ENCODE measurements at places on chromosomes 3 and 15.

GRCh38 chr3:78804251-78805037 is 963.4 kb downstream of the ROBO1 start:
- no peak for DNase-seq

DNA sequence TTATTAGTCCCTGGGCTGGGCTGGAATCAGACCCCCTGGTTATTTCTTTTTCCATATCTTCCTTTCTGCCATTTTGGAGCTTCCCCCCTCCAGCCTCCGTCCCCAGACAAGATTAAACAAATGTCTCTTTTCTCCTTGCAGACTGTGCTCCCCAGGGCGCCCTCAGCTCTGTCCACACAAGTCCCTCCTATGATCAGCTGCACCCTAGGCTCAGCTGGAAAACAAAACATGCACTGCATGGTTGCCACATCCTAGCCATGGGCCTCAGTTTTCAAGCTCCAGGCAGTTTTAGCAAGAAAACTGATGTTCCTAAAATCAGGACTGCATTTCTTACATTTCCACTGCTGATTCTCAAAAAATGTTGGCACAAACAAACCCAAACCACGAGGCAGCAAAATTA is 23.5 kb upstream of the RFTN1 start:
- no peak for DNase-seq

DNA sequence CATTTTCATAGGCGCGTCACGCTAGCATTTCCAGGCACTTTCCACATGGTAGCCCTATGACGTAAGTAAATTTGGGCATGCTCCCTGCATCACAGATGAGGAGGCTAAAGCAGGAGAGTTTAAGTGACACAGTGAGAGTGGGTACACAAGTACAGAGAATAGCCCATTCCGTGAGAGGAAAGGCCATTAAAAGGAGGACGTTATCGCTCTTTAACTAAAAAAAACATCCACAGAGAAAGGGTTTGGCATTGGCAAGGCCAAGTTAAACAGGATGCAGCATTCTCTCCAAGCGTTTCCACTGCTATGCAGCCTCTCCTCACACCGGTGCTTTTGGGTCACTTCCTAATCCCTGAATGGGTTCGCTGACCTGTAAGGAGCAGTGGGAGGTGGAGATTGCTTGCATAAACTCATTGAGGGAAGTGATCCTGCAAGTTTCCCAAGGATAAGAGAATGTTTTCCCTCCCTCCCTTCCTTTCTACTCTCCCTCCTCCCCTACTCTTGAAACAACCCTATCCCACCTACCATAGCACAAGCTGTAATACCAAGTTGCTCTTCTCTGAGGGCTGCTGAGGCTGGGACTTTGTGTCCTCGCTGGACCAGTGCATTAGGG is 147.7 kb downstream of the VGLL4 start:
- DNase-seq: no peak

- no peak for DNase-seq
Measured at GRCh38 chr15:25790000-25790660, 73.0 kb downstream of the ATP10A start.

DNA sequence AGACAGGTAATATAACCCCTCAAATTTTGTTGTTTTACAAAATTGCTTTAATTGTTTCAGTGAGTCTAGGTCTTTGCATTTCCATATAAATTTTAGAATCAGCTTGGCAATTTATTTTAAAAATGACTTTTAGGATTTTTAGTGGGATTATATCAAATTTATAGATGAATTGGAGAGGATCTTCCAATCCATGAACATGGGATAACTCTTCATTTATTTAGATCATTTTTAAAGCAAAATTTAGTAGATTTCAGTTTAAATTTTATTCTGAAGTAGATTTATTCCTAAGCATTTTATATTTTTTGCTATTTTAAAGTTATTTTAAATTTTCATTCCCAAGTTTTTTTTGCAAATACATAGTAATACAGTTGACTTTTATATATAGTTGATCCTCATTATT is 58.1 kb upstream of the THSD4 start:
- DNase-seq: no peak

DNA sequence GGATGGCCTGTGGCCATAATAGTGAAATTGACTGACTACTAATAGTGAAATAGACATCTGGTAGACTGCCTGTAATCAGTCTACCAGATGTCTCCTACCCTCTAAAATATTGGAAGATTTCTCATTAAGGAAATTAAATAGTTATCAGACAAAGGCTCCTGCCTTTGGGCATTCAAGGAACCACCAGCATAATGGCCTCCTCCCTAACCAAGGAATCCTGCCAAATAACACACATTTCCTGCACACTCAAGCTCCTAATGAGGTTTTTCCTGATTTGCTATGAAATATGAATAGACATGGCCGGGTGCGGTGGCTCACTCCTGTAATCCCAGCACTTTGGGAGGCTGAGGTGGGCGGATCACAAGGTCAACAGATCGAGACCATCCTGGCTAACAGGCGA is 14.6 kb downstream of the NUSAP1 start:
- DNase-seq: no peak

DNA sequence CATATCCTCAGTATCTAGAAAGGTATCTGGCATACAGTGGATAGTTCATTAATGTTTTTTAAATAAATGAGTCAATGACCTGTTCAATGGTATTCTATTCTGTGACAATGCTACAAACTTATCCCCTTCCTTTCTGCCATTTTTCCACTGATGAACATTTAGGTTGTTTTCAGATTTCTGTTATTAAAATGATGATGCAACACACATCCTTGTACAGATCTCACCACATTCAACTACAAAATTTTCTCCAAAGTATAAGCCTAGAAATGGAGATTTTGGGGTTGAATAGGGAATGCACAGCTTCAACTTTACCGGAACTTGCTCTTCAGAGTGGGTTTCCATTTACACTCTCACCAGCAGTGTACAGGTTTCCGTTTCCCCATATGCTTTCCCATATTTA is 210.2 kb downstream of the ISL2 start:
- no peak for DNase-seq

DNA sequence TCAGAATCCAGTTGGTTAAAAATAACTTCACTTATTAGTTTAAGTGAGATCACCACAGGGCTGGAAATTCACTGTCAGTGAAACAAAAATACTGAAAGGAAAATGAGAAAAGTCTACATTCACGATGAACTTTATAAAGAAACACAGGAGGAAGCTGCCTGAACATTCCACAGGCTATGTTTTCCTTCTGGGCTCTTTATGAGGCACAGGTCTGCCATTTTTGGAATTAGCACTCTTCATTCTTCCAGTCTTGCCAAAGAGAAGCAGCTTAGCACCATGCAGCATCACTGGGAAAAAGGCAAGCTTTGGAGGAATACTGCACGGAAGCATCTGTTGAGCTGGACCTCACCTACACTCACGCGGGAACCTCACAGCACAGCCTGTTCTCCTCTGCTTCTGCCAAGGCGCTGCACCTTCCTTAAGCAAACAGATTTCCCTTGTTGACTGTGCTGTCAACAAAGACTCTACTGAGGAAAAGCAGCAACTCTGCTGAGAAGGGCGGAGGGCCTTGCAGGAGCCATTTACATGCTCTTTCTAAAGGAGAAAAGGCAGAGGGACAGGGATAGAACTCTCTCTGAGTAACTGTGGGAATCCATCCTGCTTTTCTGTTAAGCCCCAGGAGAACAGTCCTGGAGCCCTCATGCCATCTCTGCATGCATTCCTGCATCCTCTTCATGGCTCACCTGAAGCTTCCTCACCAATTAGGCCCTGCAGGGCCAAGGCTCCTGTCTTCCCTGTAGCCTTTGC is 15.7 kb downstream of the SUSD5 start:
- DNase-seq: no peak

GRCh38 chr15:70698426-70698825 is 64.9 kb downstream of the UACA start:
- DNase-seq: no peak

- DNase-seq: no peak
Measured at GRCh38 chr3:41986561-41986960, 24.7 kb upstream of the ULK4 start.

- no peak for DNase-seq
Measured at GRCh38 chr3:3699816-3700633, 99.2 kb upstream of the LRRN1 start.

DNA sequence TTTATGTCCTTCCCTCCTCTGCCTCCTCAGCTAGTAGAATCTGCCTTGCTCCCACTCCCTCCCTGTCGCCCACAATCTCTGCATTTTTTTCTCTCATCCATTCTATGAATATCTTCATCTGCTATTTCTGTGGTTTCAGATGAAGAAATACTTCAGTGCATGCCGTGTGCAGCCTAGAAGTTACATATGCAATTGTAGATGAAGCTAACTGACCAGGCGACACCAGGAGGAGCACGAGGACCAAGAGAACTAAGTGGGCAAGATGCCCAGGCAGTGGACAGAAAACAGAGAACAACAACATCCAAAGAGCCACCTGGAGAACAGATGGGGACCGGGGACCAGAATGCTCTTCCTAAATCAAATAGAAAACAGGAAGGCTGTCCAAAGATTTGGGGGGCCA is 121.4 kb upstream of the ATP11B start:
- DNase-seq: no peak

DNA sequence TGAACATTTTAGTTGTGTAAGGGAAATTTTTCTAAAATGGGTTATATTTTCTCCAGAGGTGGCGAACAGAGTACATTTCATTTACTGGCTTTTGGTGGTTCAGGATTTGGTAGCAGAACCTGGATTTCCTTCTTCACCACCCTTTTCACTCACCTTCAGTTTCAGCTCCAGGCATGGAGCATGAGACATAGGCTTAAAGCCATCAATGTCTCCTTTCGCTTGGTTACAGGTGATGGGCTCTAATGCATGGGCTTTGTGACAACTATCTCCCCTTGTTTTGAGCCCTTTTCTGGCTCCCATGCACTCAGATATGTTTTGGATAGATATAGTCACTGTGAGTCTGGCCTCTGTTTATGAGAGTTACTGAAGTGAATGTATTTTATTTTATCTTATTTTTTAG is 96.6 kb upstream of the ANKRD28 start:
- DNase-seq: no peak

DNA sequence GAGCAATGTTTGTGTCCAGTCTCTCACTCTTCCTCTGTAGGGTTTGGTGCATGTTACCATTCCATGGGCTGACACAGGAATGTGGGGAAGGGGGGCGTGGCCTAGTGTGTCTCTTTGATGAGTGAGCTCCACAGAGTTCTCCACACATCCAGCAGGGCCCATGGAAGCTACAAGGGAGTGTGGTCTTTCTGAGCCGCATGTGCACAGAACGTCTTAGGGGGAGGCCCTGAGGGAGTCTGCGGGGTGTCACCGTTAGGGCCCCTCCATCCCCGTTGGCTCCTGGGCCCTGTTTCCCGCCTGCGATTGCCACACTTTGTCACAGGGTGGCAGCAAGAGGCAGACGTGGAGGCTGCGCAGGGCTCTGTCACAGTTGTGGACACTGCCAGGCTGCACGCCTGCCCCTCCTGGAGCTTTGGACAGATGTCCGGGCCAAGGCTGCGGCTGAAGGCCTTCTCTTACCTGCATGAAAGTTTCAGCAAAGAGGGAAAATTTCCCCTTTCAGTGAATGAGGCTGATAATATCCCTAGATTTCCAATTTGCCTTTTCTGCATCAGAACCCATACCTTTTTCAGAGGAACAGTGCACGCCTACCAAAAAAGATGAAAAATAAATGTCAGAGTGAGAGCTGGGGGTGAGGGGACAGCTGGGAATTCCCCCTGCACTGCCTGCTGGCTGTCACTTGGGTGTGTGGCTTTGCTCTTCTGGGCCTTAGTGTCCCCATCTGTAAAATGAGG is 24.3 kb downstream of the CACNA2D3 start:
- no peak for DNase-seq

DNA sequence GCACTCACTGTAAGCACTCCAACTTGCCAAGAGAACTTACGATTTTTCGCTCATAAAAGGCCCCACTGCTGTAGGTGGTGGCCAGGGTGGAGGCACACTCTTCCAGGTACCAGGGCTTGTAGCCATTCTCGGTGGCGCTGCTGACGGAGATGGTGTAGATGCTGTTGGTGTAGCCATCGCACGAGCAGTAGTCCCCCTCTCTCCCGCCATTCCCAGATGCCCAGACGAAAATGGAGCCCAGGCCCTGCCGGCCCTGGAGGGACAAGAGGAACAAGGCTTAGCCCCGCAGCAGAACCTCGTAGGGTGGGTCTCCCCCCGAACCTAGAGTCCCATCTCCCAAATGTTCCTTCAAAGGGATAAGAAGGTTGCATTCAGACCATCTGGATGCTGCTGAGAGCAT is 96.3 kb downstream of the PCSK6 start:
- DNase-seq: no peak

DNA sequence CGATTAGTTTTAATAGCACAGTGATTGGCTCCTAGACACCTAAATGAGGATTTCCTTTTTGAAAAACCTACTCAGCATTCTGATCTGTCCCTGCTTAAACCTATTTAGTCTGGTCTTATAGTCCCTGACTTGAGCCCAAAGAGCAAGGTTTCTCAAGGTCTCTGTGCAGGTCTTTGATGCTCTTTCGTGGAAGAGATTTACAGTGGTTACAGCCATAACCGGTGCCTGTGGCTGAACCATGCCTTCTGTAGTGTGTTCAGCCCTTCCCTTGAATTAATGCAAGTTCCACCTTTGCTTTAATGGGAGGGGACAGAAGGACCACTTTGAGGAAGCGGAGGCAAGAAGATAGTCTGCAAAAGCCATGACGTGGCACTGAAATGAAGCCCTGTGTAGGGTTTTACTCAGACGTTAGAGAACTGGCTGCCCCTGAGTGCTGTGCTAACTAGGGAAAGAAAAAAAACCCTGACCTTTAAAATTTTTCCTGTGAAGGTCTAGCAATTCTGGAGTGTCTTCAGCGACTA is 43.0 kb downstream of the ZBTB38 start:
- no peak for DNase-seq

- no peak for DNase-seq
Measured at GRCh38 chr15:61253186-61253585, 24.1 kb upstream of the RORA start.

DNA sequence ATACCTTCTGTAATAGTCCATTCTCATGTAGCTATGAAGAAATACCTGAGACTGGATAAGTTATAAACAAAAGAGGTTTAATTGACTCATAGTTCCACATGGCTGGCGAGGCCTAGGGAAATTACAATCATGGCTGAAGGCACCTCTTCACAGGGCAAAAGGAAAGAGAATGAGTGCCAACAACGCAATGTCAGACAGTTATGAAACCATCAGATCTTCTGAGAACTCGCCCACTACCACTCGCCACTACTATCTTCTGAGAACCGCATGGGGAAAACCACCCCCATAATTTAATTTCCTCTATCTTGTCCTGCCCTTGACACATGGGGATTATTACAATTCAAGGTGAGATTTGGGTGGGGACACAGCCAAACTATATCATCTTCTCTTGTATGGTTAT is 406.8 kb upstream of the CBLB start:
- DNase-seq: no peak

- DNase-seq: no peak
Measured at GRCh38 chr3:115099134-115099985, 47.7 kb downstream of the ZBTB20 start.
